ENCODE measurements at places on chromosomes 6 and 20. TPM values are rescaled to one million over a fixed set of nuclear protein-coding genes. Genes with fewer than 3 reads are reported as not detected.

DNA sequence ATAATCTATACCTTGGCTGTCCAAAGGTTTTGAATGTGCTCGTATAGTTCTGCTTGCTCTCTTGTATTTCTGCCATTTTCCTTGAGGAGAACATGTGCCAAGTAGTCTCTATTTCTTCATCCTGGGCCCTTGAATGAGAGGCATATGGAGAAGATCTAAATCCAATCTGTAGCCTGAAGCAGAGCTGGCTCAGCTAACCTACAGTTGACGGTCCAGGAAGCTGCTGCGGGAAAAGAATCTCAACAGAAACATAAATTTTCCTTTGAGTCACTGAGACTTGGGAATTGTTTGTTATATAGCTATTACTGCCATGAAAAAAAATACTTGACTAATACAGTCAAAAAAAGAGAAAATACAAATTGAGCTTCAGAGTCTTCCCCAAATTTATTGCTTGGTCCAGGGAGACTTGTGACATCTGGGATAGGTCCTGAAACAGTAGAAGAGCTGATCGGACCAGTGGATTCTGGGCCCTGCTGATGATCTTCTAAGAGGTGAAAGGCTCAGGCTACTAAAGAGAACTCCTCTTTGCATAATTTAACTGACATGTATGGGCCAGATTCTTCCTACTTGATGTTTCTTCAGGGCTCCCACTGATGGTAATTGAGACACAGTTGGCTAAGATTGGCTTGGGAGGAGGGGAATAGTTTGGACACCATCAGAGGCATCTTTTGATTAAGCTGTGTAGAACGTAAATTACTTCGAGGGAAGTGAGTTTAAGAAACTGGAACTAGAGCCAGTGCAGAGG is 29.9 kb upstream of the PLCB4 start:
- no peak for DNase-seq

DNA sequence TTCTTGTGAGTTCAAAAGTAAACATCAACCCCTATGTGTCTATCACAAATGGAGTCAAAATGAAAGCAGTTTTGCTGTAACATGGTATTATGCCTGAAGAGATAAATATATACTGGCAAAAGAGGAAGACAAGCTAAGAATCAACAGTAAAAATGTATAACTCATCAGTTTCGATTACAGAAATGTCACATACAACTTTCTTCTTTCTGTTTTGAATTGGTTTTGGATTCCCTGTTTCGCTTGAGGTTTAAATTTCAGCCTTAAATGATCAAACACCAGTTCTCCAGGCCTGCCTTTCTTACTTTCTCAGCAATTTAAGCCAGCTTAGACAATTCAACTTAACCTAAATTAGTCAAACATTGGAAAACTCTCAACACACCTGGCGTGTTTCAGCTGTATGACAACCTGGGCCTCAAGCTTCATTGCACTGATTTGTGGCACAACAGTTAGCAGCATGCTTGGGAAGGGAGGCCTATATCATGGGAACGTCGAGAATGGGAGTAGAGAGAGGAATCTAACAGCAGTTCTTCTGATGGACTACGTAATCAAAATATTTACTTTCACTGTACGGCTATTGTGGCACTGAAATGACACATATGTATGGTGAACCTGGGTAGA is 51.9 kb upstream of the MARCKS start:
- DNase-seq, result no peak

- DNase-seq, result no peak
Measured at GRCh38 chr6:74480561-74480960, 725.3 kb downstream of the COL12A1 start.

Gene THBD
- total RNA-seq, result 9.2 TPM

Gene LRRC1
- 77.8 TPM for total RNA-seq

- DNase-seq, result no peak
Measured at GRCh38 chr6:104632588-104632987, 227.1 kb downstream of the HACE1 start.

DNA sequence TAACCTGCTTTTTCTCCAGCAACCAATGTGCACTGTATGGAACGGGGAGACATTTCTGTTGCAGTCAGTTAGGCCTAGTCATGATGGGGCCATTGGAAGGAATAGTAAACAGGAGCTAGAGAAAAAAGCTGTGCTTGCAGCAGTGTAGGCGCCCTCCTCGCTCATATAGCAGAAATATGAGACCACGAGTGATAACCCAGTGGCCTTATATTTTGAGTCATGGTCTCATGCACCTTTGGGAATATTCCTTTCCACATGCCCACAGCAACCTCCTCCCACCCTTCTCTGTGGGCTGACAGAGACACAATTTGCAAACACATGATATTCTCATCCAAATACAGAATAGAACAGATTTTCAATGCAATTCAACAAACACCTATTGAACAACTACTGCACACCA is 248.9 kb upstream of the CITED2 start:
- DNase-seq, result no peak

All from lung microvascular endothelial cell (primary cell).